ENCODE measurements at places on chromosomes 13 and 19.

GRCh38 chr19:35403116-35403760, 32.4 kb downstream of the GPR42 start:
- no peak for DNase-seq

GRCh38 chr19:18596752-18597157, 8.2 kb downstream of the REX1BD start:
- no peak for DNase-seq

DNA sequence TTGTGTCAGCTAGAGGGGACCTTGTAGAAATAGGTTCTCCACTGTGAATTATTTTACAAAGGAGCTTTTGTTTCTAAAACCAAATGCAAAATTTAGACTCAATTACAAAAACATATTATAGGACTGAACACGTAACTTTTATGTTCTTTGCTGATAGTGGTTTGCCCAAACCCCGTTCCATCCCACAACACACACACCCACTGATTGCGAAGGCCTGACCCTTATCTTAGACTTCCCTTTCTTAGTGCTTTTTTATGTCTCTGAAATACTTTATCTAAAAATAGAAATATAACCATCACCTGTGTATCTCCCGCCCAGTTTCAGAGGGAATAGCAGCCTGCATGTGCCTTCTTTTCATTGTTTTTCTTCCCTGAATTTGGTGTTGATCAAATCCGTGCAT, 13.0 kb downstream of the CCNA1 start:
- DNase-seq, result no peak

- no peak for DNase-seq
Observed at GRCh38 chr13:95075506-95075905, 225.7 kb downstream of the ABCC4 start.

DNA sequence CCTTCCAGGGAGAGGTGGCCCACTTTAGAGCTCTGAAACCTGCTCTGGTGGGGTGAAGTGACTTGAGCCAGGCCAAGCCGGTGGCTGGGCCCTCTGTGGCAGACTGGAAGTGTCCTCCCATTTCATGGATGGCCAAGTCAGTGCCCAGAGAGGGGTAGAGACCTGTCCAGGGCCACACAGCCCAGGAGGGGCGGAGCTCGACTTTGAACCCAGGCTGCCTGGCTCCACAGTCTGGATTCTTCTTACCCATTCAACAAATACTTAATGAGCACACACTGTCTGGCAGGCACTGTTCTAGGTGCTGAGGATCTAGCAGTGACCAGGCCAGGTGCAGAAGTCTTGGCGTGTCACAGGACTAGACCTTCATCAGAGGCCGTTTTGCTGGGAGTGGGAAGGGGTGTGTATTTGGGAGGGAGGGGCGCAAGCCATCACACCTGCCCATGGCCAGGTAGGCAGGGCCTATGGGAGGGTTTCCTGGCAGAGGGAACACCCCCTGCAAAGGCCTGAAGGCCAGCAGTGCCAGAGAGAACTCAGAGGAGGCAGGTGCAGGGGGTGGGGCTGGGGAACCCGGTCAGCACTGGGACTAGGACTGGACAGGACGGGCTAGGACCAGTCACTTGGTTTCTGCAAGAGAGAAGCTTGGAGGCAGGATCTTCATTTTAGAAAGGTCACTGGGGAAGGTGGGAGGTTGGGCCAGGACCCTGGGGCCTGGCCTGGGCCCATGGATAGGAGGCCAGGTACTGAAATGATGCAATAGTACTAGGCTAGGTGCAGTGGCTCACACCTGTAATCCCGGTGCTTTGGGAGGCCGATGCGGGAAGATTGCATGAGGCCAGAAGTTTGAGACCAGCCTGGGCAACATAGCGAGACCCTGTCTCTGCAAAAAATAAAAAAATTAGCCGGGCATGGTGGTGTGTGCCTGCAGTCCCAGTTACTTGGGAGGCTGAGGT, 31.8 kb downstream of the DNM2 start:
- DNase-seq, result no peak

- no peak for DNase-seq
Observed at GRCh38 chr13:112124141-112124540, 57.2 kb downstream of the SOX1 start.

DNA sequence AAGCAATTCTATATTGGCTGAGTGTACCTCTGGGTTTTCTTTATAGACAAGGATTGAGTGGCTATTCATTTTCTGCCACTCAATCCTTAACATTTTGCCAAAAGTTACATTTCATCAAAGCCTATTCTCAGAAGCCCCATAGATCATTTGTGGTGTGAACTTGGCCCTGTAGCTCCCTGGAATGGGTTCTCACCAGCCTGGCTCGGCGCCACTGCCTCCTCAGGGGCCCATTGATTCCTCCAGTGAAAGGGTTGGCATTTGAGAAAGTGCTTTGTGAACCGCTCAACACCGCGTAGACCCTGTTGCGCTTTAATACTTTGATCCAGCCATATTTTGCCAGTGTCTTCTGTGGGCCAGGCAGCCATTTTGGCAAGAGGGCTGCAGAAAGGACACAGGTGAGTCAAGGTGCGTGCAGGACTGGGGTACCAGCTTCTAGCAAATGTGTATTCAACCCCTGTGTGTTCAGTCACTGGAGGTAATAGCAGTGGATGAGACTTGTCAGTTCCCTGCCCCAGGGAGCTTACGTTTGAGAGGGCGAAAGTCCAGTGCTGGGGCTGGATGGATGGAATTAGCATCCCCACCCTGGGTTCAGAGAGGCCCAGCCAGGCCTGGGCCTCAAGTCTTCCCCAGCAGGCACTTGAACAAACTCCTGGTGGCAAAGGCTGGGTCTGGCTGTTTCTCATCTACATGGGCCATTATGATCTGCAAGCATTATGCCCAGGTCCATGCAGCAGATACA, 3.8 kb downstream of the RAB8A start:
- DNase-seq, result no peak

Data from stimulated activated CD4-positive, alpha-beta T cell treated with anti-CD3 and anti-CD28 coated beads, Interleukin-2, amount 100 ng/mL, for 48 hours (primary cell).